ENCODE measurements at places on chromosomes 3 and 15.

GRCh38 chr15:70043590-70043989 is 54.1 kb downstream of the TLE3 start:
- no peak for DNase-seq

DNA sequence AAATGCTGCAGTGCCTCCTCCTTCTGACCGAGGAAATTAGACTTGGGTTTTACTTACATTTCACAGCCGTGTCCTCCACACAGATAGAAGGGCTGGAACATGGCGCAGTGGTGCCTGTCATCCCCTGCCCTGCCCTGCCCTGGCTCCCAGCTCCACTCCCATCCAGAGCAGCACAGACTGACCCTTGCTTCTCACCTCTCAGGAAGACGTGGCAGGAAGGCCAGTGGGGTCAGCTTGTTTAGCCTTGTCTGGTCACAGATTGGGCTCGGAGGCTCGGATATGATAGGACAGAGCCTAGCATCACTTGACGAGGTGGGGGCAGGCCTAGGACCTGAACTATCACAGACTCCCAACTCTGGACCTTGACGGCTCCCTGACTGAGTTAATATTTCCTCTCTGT is 88.5 kb downstream of the LINGO1 start:
- no peak for DNase-seq

GRCh38 chr3:129045675-129046036 is 14.9 kb upstream of the GP9 start:
- peak; percentile 61 for DNase-seq

DNA sequence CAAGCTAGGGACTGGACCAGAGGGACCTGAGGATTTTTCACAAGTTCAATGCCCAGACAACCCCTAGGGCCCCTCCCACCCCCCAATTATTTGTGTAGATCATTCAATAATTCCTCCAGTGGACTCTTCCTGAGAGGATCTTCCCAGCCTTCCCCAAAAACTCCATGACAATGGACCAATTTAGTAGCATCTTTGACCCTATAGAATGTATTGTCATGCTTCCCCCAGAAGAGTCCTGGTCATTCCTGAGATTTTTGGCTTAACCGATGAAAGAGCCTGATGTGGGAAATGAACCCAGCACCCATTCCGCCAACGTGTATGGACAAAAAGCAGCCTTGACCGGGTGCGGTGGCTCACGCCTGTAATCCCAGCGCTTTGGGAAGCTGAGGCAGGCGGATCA is 119.2 kb upstream of the RNF7 start:
- no peak for DNase-seq

DNA sequence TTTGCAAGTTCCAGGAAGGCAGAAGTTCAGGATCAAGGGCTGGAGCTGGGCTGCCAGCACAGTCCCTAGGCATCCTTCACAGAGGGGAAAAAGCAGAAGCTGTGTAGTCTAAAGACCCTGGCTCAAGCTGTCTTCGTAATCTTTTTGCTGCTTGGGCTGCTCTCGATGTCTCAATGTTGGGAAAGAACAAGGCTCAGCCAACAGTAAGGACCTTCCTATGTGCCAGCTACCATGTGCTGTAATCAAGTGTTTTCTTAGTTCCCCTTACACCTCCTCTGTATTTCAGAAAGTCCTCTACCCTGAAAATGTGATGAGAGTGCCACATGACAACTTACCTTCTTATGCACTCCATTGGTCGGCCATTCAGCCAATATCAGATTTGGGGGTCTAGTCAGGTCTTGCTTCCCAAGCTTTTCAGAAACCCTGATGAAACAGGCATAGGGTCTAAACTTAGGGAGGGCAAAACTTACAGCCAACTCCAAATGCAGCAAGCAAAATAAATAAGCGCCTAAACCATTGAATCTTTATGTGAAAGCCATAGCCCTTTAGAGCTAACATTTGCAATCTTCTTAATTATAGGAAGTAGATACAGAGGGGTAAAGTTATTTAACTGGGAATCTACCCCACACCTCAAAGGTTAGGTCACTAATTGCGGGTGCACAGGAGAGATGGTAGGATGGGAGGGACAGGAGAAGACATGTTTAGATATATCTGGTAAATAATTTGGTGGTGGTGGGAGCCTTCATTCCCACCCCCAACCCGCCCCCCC is 1.2 kb upstream of the EDEM1 start:
- no peak for DNase-seq

GRCh38 chr3:183782576-183783276 is 42.7 kb downstream of the MAP6D1 start:
- DNase-seq, result no peak

GRCh38 chr3:52438104-52438376 is 6.9 kb downstream of the SEMA3G start:
- no peak for DNase-seq

Data from activated CD4-positive, alpha-beta memory T cell treated with anti-CD3 and anti-CD28 coated beads for 36 hours (primary cell).